ENCODE measurements at places on chromosomes 13 and 19. TPM values are rescaled to one million over a fixed set of nuclear protein-coding genes. Genes with fewer than 3 reads are reported as not detected.

DNA sequence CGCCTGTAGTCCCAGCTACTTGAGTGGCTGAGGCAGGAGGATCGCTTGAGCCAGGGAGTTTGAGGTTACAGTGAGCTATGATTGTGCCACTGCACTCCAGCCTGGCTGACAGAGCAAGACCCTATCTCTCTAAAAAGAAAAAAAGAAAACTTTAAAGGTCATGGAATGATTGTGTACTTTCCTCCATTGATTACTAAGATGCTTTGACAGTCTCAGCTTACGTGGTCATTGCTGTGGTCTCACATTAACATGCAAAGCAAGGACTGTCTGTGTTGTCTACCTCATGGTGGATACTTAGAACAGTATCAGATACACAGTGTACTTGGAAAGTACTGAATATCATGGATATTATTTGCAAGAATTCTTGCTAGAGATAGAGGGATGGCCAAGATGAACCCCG, 14.0 kb upstream of the TNFSF14 start:
- H3K27ac ChIP-seq = no peak overlapping the region
- no peak for DNase-seq
- H3K4me1 ChIP-seq = no peaks in the 10 kb centered on the region
- H3K4me3 ChIP-seq = no peak overlapping the region
- H3K36me3 ChIP-seq = no peaks in the 10 kb centered on the region
- peaks cover 1% of the 10 kb centered on the region for H3K27me3 ChIP-seq

GRCh38 chr19:49098795-49099194, 13.5 kb downstream of the SNRNP70 start:
- no peak overlapping the region for H3K4me3 ChIP-seq
- no peak overlapping the region for H3K27ac ChIP-seq
- DNase-seq = no peak
- no peaks in the 10 kb centered on the region for H3K27me3 ChIP-seq
- no peaks in the 10 kb centered on the region for H3K4me1 ChIP-seq

DNA sequence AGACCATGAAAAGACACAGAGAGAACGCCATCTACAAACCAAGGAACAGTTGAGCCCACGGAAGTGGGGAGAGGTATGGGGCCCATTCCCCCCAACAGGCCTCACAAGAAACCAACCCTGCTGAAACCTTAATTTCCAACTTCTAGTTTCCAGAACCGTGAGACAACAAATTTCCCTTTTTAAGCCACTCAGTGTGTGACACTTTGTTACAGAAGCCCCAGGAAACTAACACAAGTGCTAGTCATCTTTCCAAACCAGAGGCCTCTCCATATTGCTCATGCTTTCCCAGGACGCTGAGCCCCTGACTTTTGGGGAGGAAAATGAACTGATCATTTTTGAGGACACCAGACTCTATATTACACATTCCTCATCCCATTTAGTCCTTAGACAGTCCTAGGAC, 186.8 kb downstream of the NUFIP1 start:
- no peak overlapping the region for H3K4me3 ChIP-seq
- H3K27ac ChIP-seq = no peak overlapping the region
- H3K4me1 ChIP-seq = peaks cover 20% of the 10 kb centered on the region
- no peaks in the 10 kb centered on the region for H3K36me3 ChIP-seq

DNA sequence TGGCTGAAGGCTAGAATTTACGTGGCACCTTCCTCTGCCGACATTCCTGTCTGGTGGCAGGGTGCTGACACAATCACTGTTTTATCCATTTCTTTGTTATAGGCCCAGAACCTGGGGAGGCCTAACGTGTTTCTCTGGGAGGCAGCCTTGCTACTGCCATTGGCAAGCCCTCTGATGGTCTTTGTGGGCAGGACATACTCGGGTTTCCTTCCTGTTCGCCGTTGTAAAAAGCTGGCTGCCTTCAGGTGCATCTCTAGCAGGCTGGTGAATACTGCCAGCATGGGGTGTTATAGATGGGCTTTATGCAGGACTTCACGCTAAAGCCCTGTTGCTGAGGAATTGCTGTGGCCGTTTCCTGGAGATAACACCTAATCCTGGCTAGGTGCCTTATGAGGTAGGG, 28.1 kb downstream of the B3GLCT start:
- H3K4me1 ChIP-seq = no peaks in the 10 kb centered on the region
- no peaks in the 10 kb centered on the region for H3K36me3 ChIP-seq
- no peak for DNase-seq
- H3K27ac ChIP-seq = no peak overlapping the region
- no peak overlapping the region for H3K4me3 ChIP-seq

DNA sequence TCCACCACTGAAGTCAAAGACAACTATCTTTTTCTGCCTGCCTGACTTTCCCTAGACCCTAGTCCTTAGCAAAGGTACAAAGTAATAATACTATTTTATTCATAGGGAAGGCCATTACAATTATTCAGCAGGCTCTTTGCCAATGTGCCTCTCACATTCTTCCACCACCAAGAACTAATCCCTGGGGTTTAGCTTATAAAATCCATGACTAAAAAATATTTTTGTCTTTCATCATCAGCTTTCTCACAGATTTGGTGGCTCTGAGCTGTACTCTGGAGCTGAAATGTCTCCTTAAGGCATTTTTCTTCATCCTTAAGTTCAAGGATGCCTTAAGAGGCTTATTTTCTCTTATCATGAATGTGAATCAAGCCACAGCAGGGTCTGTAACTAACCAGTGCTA, 96.1 kb downstream of the OXGR1 start:
- DNase-seq = no peak
- H3K4me3 ChIP-seq = no peak overlapping the region
- peaks cover 9% of the 10 kb centered on the region for H3K4me1 ChIP-seq
- no peak overlapping the region for H3K27ac ChIP-seq
- no peaks in the 10 kb centered on the region for H3K27me3 ChIP-seq
- H3K36me3 ChIP-seq = no peaks in the 10 kb centered on the region

GRCh38 chr19:51168564-51169282, 26.6 kb downstream of the SIGLEC7 start:
- H3K4me1 ChIP-seq = no peaks in the 10 kb centered on the region
- H3K27me3 ChIP-seq = no peaks in the 10 kb centered on the region
- no peak for DNase-seq
- no peaks in the 10 kb centered on the region for H3K36me3 ChIP-seq
- no peak overlapping the region for H3K27ac ChIP-seq

GRCh38 chr13:64774915-64775314, 2455.2 kb downstream of the PCDH9 start:
- H3K27ac ChIP-seq = no peak overlapping the region
- DNase-seq = no peak
- H3K36me3 ChIP-seq = no peaks in the 10 kb centered on the region

- H3K4me1 ChIP-seq = peaks cover 15% of the 10 kb centered on the region
- H3K27ac ChIP-seq = peak overlapping the region; percentile 35
- DNase-seq = peak; percentile 37
- H3K27me3 ChIP-seq = no peaks in the 10 kb centered on the region
- H3K4me3 ChIP-seq = no peak overlapping the region
- peaks cover 3% of the 10 kb centered on the region for H3K36me3 ChIP-seq
These were observed 13.5 kb downstream of the ZSCAN5A start for GRCh38 chr19:56301155-56301554.

- H3K27ac ChIP-seq = no peak overlapping the region
- DNase-seq = no peak
- H3K27me3 ChIP-seq = no peaks in the 10 kb centered on the region
- no peak overlapping the region for H3K4me3 ChIP-seq
These were observed 116.6 kb upstream of the KLF12 start for GRCh38 chr13:74250738-74251190.

DNA sequence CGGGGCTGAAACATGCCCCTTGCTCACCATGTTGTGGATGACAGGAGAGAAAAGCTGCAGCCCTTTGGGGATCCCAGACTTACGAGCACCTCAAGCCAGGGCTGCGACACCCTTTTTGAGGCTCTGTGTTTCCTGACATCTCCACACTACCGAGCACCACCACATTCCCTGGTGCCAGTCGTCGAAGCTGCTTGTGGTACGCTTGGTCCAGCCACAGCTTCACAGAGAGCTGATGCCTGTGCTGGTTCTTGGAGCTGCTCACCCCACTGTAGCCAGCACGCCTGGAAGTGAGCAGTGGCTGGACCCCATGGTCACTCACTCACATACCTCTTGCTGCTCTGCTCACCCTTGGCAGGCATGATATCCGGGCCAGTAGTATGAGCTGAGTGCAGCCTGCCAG, 367.5 kb downstream of the SLITRK6 start:
- H3K4me1 ChIP-seq = no peaks in the 10 kb centered on the region
- no peak overlapping the region for H3K27ac ChIP-seq
- DNase-seq = no peak
- H3K4me3 ChIP-seq = no peak overlapping the region
- H3K27me3 ChIP-seq = no peaks in the 10 kb centered on the region
- no peaks in the 10 kb centered on the region for H3K36me3 ChIP-seq

DNA sequence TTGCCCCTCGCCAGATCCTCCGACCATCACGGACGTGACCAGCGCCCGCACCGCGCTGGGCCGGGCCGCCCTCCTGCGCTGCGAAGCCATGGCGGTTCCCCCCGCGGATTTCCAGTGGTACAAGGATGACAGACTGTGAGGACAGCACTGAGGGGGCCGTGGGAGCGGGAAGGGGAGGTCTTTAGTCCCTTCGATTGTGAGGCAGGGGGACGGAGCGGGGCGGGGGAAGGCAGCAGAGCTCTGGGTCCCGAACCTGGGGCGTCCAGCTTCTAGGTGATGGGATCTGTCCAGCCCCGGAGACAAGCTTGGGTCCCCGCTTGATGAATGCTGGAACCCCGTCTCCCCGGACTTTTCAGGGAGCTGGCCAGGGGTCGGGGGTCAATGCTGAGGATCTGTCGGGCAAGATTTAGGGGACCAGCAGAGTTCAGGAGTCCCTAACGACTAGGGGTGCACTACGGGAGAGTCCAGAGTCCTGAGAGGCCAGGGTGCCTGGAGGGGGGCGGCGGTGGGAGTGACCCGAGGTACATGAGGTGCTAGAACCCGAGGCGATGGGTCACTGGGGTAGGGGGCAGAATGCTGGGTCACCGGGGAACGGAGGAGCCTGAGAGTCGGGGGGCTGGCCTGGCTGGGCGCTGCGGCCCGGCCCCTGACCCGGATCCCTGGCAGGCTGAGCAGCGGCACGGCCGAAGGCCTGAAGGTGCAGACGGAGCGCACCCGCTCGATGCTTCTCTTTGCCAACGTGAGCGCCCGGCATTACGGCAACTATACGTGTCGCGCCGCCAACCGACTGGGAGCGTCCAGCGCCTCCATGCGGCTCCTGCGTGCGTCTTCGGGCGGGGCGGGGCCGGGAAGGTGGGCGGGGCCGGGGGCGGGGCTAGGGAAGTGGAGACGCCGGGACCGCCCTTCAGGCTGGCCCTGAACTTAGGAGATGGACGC, 14.6 kb downstream of the VSIG10L start:
- H3K27ac ChIP-seq = no peak overlapping the region
- no peaks in the 10 kb centered on the region for H3K36me3 ChIP-seq
- H3K27me3 ChIP-seq = peaks cover 7% of the 10 kb centered on the region
- H3K4me1 ChIP-seq = no peaks in the 10 kb centered on the region
- H3K4me3 ChIP-seq = no peak overlapping the region

- no peaks in the 10 kb centered on the region for H3K4me1 ChIP-seq
- no peak overlapping the region for H3K4me3 ChIP-seq
- no peak overlapping the region for H3K27ac ChIP-seq
These were observed 126.7 kb downstream of the SOX1 start for GRCh38 chr13:112193463-112194166.

DNA sequence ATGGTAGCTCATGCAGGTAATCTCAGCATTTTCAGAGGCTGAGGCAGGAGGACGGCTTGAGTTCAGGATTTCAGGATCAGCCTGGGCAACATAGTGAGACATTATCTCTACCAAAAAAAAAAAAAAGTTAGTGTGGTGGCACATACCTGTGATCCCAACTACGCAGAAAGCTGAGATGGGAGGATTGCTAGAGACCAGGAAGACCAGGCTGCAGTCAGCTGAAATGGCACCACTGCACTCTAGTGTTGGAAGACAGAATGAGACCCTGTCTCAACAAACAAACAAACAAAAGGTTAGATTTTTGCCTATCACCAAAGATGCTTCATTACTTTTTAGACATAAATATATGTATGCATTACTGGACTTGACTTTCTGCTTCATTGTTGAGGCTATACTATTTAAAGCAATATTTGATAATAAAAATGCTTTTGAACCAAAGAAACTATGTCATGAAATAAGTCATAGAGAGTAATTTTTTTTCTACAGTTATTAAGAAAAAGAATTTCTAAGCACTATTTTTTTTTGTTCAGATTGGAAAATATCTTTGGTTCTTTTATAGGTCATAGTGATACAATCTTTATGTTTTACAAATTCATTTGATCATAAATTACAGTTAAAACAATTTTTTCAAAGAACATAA, 1180.1 kb upstream of the ATXN8OS start:
- no peaks in the 10 kb centered on the region for H3K27me3 ChIP-seq
- H3K36me3 ChIP-seq = no peaks in the 10 kb centered on the region
- DNase-seq = peak; percentile 1
- no peaks in the 10 kb centered on the region for H3K4me1 ChIP-seq
- H3K4me3 ChIP-seq = no peak overlapping the region

GRCh38 chr13:27979001-27979643, 9.4 kb downstream of the URAD start:
- no peak overlapping the region for H3K4me3 ChIP-seq
- H3K27me3 ChIP-seq = peaks cover 87% of the 10 kb centered on the region
- no peak overlapping the region for H3K27ac ChIP-seq

DNA sequence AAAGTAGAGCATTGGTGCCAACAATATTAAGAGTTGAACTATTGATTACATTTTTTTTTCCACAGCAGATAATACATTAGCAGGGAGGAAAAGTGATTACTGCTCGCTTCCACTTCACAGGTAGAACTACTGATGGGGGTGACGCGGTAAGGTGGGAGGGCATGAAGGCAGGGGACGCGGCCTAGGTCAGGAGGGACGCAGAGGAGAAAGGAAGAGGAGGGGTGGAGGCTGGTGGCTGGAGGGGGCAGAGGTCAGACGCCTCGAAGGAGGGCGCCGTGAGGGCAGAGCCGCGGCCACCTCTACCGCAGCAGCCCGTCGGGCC, 287 bp upstream of the B3GLCT start:
- no peaks in the 10 kb centered on the region for H3K27me3 ChIP-seq
- DNase-seq = no peak
- peak overlapping the region; percentile 14 for H3K4me3 ChIP-seq

DNA sequence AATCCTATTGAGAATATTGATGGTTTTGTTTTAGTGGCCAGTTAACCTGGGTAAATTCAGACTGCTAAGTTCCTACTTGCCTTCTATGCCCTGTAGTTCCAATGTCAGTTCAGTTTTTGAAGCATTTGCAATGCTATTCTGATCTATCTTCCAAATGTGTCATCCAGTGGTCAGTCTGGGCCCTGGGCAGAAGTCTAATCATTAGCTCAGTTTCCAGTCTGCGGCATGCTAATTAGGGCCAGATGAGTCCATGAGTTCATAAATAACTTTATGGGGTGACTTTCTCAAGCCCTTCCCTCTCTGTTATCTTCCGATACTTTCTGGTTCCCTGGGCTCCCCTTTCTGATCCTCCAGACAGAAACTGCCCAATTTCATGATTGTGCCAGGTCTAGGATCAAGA, 32.7 kb downstream of the FAM187B start:
- H3K27me3 ChIP-seq = peaks cover 6% of the 10 kb centered on the region
- no peak for DNase-seq
- no peaks in the 10 kb centered on the region for H3K36me3 ChIP-seq
- H3K4me1 ChIP-seq = no peaks in the 10 kb centered on the region

Gene TEKTIP1
- 0.73 TPM for total RNA-seq

Gene EDNRB
- total RNA-seq = 2.6 TPM

Gene ARL11
- 0.23 TPM for total RNA-seq
